ENCODE measurements at places on chromosomes 7 and 10. TPM values are rescaled to one million over a fixed set of nuclear protein-coding genes. Genes with fewer than 3 reads are reported as not detected.

- DNase-seq = peak; percentile 7
Observed at GRCh38 chr10:124500757-124501156, 39.1 kb downstream of the LHPP start.

- DNase-seq = no peak
Observed at GRCh38 chr7:133434246-133434865, 181.5 kb downstream of the EXOC4 start.

Gene REEP3
- total RNA-seq = 23.3 TPM

DNA sequence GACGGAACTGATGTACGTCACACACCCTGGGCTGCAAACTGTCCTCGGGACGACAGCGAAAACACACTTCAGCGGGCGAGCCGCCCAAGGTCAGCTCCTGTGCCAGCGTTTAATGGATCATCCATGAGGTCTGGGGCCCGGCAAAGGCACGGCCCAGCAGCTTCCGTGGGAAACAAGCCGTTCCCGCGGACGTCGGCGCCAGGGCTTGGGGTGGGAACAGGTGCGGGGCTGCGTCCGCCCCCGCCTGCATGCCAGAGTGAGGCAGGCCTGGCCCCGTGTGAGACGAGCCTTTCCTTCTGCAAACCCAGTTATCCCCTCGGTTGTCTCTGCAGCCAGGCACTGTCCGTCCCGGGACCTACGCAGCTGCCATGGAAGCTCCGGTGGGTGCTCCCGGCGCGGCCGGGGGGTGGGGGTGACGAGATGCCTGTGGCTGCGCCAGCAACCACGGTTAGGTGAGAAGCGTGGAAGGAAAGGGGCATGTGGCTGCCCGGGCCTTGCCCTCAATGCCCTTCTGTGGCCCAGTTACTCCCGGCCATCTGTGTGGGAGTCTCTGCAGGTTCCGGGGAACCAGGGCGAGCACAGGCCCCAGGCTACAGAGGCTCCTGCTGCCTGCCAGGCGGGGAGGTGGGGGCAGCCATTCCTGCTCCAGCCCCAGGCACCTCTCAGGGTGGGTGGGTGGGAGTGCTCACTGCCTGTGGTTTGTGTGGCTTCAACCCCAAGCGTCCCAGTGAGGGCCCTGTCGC is 42.2 kb upstream of the PDGFA start:
- no peak for DNase-seq

Gene KIF20B
- total RNA-seq = 51.0 TPM

DNA sequence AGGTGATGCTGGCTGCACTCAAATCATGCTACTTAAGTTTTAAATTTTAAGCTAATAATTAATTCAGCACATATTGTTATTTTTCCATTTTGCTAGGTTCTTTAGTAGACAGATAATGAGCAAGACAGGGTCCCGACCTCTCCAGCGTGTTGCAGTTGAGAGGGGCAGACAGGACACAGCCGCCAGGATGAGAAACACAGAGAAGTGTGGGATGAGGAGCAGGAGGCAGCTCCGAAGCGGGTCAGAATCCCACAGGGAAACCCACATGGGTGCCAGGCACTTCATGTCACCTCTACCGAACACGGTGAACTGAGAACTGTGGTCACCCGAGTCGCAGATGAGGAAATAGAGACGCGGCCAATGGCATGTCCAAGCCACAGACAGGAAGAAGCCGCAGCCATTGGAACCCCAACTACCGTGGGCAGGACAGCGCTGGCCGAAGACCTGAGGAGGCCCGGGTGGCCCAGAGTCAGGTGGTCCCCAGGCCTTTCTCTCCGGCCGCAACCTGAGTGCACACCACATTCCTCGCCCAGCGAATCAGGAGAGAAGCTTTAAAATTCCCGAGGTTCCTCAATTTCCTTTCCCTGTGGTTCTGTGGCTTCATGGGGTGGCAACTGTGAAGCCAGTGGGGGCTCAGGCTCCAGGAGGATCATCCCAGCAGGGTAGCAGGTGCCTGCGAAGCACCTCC is 213.0 kb downstream of the DNAJB6 start:
- no peak for DNase-seq

GRCh38 chr10:29448125-29448524 is 159.3 kb downstream of the LYZL1 start:
- DNase-seq = no peak

- DNase-seq = peak; percentile 87
Observed at GRCh38 chr10:69123747-69124562, at the start of gene VPS26A. TSS of gene VPS26A (plus strand) at chr10:69124178. CDS start at chr10:69124278, 100 bp downstream.

DNA sequence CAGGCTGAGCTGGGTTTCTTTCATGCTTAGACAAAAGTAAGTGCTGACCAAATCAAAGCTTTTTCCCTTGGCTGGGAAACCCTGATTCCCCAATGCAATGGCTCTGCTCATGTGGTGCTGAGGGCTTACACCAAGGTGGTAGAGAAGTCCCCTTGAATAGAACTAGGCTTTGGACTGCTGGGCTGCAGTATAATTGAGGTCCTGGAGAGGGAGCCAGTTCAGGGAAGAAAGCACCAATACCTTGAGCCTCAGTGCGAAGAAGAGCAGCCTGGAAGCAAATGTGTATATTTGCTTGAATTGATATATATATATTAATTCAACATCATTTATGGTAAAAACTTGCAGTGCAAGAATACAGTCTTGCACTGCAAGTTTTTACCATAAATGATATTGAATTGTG is 391.1 kb downstream of the RPS24 start:
- DNase-seq = no peak

GRCh38 chr7:98922392-98923187 is 44.3 kb downstream of the TRRAP start:
- no peak for DNase-seq

GRCh38 chr10:30396698-30397097 is 37.3 kb upstream of the MAP3K8 start:
- no peak for DNase-seq

GRCh38 chr10:78777466-78777865 is 291.3 kb upstream of the ZMIZ1 start:
- DNase-seq = no peak

- peak; percentile 31 for DNase-seq
Observed at GRCh38 chr10:60086862-60087261, 180.5 kb upstream of the CCDC6 start.

DNA sequence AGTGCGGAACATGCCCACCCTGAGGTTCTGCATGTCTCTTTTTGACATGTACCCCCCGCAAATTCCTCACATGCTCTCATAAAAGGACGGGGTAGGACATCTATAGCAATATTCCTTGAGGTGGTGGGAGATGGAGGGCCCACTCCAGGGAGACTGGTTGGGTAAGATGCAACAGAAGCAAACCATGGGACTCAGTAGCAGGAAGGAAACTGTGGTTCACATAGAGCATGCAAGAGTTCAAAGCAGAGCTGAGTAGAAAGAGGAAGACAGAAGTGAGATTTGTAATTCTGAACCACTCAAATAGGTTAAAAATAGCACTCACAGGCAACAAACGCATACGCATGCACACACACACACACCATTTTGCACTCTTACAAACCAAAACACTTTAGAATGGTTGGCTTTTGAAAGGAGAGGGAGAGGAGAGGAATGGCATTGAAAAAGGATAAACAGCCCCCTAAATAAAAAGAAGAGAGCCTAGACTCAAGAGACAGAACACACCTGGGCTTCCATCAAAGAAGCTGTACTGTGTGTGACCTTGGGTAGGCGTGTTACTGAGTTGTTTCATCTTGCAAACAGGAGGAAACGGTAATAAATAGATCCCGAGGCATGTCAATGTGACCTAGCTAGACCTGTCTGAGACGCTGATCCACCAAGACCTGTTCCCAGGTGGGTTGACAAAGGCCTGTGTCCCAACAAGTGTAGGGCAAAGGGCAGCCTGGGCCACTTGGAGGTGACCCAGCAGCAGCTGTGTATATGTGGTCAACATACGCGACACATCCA is 77.6 kb upstream of the LRRC4 start:
- DNase-seq = peak; percentile 78
